Karpas-422 (cell line): ENCODE measurements at places on chromosomes 2 and 18. TPM values are rescaled to one million over a fixed set of nuclear protein-coding genes. Genes with fewer than 3 reads are reported as not detected.

FER1L5 gene
- not detected in 2 replicates for total RNA-seq

CBLN2 gene
- not detected in 2 replicates for total RNA-seq

- H3K27me3 ChIP-seq = no peaks in the 10 kb centered on the region
- no peaks in the 10 kb centered on the region for H3K4me1 ChIP-seq
- no peak overlapping the region for H3K4me3 ChIP-seq
Measured at GRCh38 chr2:83826577-83826976, 632.5 kb downstream of the SUCLG1 start.

GRCh38 chr18:52716973-52717372 is 377.0 kb downstream of the DCC start:
- H3K27ac ChIP-seq = no peak overlapping the region
- no peak for DNase-seq
- no peaks in the 10 kb centered on the region for H3K4me1 ChIP-seq
- H3K36me3 ChIP-seq = no peaks in the 10 kb centered on the region

DNA sequence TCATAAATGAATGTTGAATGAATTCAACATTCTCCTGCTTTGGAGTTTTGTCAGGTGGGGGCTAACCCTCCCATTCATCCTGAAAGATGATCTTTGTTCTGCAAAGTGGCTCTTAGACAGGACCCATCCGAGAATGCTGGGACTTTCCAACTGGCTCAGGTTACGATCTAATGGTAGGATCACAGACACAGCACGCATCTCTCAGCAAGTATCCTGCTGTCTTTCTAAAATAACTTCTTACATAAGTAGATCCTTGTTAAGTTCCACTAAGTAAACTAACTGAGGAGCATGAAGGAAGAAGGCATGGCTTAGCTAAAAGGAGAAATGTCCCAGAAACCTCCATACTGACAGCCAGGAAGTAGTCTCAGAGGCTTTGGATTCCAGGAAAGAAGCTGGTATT is 23.7 kb downstream of the CYP27A1 start:
- no peaks in the 10 kb centered on the region for H3K27me3 ChIP-seq
- H3K36me3 ChIP-seq = no peaks in the 10 kb centered on the region
- DNase-seq = no peak
- H3K27ac ChIP-seq = no peak overlapping the region
- no peak overlapping the region for H3K4me3 ChIP-seq

- H3K27ac ChIP-seq = no peak overlapping the region
- no peak overlapping the region for H3K4me3 ChIP-seq
- no peaks in the 10 kb centered on the region for H3K27me3 ChIP-seq
- DNase-seq = no peak
Measured at GRCh38 chr2:211247751-211248150, 691.4 kb downstream of the CPS1 start.

- no peaks in the 10 kb centered on the region for H3K4me1 ChIP-seq
- no peak overlapping the region for H3K27ac ChIP-seq
- H3K4me3 ChIP-seq = no peak overlapping the region
- DNase-seq = no peak
Measured at GRCh38 chr2:104945866-104946265, 92.0 kb downstream of the POU3F3 start.
